ENCODE measurements at places on chromosomes 2 and 18.

DNA sequence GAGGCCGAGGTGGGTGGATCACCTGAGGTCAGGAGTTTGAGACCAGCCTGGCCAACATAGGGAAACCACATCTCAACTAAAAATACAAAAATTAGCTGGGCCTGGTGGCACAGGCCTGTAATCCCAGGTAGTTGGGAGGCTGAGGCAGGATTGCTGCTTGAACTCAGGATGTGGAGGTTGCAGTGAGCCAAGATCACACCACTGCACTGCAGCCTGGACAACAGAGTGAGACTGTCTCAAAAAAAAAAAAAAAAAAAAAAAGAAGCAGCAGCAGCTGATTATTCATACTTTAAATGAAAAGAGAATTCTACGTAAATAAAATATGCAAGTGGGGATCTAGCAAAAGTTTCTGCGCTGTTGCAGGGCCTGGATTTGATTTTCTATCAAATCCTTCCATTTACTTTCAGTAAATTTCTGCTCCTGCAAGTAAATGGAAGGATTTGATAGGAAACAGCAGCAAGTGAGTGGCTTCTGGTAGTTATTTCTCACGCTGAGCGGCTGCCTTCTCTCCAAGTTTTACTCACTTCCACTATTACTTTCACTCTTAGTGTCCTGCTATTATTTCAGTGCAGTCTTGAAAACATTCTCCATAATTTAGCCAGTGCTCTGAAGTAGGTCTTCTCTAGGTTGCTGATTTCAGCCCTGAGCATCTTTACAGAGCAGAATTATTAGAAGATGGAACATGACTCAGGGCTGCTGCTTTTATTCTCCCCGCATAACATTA lies 68.4 kb downstream of the SLC16A14 start:
- DNase-seq = peak; percentile 29

- DNase-seq = peak; percentile 86
Measured at GRCh38 chr2:61853086-61853846, 594 bp downstream of the FAM161A start.

GRCh38 chr2:119679846-119680245 lies 845 bp downstream of the TMEM177 start:
- no peak for DNase-seq

GRCh38 chr2:110153416-110153815 lies 37.8 kb upstream of the MALL start:
- DNase-seq = no peak

- peak; percentile 72 for DNase-seq
Measured at GRCh38 chr2:128196471-128196931, 105.5 kb downstream of the UGGT1 start.

DNA sequence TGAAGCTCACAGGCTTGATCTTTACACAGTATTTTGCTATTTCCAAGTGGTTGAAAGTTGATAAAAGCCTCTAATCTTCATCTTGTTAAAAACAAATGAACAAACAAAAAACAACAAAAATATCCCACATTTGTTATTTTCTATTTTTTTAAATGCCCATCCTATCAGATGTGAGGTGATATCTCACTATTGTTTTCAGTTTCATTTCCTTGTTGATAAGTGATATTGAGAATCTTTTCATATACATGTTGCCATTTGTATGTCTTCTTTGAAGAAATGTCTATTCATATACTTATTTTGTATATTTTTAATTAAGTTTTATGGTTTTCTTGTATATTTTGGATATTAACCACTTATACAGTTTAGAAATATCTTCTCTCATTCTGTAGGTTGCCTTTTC lies 175.8 kb downstream of the CALCRL start:
- no peak for DNase-seq

DNA sequence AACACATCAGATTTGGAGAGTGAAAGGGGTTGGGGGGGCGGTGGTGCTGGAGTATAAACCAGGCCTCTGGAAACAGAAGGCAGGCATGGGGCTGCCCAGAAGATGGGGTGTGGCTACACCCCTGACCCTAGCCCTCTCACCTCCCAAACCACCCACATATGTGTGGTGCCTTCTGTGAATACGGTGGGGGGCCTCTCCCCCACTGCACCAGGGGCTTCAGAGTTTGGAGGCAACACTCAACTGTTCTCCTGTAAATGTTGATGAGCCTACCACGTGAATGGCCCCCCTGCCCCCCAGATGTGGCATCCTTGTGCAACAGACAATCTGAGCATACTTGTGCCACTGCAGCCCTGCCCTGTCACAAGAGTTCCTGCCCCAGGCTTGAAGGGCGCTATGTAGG lies 19.5 kb downstream of the FBXO41 start:
- no peak for DNase-seq

Measured in Ammon's horn (tissue), 1 donor.